ENCODE measurements at places on chromosomes 4 and X.

GRCh38 chr4:41227902-41228301, 13.6 kb upstream of the APBB2 start:
- DNase-seq, result no peak

GRCh38 chr4:3530051-3530450, 2.2 kb downstream of the LRPAP1 start:
- no peak for DNase-seq

- no peak for DNase-seq
Measured at GRCh38 chr4:32219306-32220075, 1499.3 kb downstream of the PCDH7 start.

DNA sequence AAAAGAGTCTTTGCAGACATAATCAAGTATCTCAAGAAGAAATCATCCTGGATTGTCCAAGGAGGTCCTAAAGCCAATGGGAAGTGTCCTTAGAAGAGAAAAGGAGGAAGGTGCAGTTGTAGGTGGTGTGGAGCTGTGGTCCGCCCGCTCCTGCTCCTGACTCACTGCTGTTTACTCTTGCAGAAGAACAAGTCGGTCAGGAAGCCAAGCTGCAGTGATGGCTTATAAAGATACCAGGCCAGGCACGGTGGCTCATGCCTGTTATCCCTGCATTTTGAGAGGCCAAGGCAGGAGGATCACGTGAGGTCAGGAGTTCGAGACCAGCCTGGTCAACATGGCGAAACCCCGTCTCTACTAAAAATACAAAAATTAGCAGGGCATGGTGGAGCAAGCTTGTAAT, 66.4 kb upstream of the ATP6AP2 start:
- DNase-seq, result no peak

- DNase-seq, result no peak
Measured at GRCh38 chr4:100986360-100986868, 360.9 kb downstream of the PPP3CA start.

- no peak for DNase-seq
Measured at GRCh38 chr4:170687751-170688150, 598.0 kb upstream of the AADAT start.

- no peak for DNase-seq
Measured at GRCh38 chr4:129583868-129584267, 487.9 kb downstream of the C4orf33 start.

- no peak for DNase-seq
Measured at GRCh38 chrX:25020905-25021449, 5.2 kb upstream of the ARX start.

GRCh38 chrX:129193357-129193756, 329.9 kb downstream of the SMARCA1 start:
- no peak for DNase-seq

DNA sequence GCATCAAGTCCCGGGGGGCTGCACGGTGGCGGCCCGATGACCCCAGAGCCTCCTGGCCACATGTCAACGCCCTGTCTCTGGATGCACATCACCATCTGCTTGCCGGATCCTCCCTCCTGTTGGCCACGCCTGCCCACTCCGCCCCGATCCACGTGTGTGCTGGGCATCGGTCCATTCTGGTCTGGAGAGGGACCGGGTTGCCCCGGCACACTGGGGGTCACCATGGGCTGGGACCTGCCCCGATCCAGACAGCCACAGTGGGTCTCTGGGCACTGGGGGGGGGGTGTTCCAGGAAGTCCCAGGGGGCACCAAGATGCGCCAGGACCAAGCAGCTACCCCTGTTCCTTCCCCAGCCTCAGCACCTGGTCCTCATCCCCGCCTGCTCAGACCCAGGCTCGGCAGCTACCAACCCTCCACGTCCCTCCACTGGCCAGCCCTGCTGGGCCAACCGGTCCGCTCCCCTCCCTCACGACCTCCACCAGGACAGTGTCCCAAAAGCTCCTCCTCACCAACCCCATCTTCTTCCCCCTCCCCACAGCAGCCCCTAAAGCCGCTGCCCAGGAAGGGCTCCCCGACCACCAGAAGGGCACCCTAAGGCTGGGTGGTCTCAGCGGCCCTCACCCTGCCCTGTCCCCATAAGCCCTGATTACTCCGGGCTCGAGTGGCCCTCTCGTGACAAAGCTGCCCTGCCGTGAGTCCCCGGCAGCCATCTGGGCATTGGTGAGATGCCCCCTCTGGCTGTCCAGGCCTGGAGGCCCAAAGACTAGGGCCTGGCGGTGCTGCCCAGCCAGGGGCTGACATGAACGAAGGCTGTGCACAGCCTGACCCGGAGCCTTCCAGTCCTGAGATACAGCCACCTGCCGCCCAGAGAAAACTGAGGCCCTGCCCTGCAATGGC, 4.6 kb downstream of the CTBP1 start:
- no peak for DNase-seq

- no peak for DNase-seq
Measured at GRCh38 chr4:57158221-57158620, 48.0 kb upstream of the IGFBP7 start.

DNA sequence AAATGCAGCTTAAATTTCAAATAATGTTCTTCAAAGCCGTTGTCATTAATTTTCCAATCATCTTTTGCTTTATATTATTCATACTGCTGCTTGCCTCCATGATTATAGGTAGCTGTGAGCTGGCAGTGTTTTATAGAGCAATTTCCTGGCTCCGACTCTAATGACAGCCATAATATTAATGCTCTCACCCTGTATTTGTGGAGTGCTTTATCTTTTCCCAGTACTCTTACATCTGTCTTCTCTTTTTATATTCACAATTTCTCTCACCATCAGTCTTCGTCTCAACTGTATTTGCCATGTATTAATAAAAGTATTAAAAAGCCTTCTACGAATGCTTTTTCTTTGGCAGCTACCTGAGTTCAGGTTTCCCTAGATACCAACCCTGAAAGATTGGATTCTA, 21.0 kb downstream of the ATXN3L start:
- no peak for DNase-seq

DNA sequence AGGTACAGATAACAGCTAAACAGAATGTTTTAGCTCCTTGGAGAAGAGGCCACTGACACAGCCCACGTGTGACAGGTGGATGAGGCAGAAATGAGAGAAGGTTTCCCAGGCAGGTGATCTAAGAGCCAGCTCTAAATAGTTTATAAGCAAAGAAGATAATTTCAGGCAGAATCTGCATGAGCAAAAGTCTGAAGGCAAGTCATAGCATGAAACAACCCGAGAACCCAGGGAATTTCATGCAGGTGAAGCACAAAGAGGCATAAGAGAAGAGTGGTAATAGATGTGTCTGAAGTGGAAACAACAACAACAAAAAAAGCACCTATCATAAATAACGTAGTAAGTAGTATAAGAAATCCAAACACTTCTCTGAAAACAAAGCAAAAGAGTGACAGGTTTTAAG, 275.8 kb upstream of the CPEB2 start:
- no peak for DNase-seq

GRCh38 chrX:134898440-134898839, 92.4 kb upstream of the SMIM10 start:
- no peak for DNase-seq

DNA sequence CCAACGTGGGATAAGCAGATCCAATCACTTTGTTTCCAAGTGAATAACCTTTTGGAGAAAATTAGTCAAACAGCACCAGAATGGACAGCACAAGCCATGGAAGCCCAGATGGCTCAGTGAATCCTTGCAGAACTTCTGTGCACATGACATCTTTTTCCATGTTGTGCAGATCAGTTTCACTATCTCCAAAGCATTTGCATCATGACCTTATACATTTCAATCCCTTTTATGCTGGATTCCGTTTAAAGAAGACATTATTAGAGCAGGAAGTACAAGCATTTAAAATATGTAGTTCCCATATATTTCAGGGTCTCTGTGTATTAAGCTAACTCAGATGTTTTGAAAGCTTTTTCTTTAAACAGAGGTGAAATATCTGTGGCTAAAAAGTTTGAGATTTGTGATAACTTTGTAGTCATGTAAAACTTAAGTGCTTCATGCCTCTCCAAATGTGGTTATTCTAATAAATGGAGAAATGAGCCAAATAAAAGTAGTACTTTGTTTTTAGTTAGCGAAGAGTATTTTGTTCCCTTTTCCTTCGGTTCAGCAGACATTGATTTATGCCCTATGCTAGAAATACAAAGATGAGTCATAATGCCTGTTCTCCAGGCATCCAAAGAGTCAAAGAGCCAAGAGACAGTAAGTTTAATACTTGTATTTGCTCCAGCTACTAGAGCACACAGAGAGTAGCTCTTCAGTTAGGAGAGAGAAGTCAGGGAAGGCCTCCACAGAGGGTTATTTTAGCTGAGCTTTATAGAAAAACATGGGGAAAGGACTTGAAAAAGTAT, 39.0 kb downstream of the PLAC8 start:
- DNase-seq, result peak; percentile 21

GRCh38 chr4:124092101-124092500, 620.4 kb downstream of the ANKRD50 start:
- no peak for DNase-seq

GRCh38 chrX:19867411-19867732, 20.0 kb downstream of the SH3KBP1 start:
- DNase-seq, result no peak

- DNase-seq, result no peak
Measured at GRCh38 chr4:181784881-181785280, 458.3 kb upstream of the TENM3 start.

DNA sequence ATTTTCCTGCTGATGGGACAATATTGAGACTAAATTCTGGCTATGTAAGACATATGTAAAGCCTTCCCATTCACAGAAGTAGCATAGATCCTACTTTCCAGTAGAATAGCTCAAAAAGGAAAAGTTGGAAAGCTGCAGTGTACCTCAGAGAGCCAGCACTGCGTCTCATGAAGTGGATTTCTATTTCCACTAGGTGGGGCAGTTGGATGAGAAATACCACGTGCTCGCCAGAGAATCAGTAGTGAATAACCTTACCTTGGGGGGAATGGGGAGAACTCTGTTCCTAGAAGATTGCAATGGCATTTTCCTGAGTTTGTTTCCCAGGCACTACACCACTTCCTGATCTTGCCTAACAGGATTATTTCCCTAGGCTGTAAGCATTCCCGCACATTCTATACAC, 907.1 kb downstream of the FSTL5 start:
- no peak for DNase-seq

DNA sequence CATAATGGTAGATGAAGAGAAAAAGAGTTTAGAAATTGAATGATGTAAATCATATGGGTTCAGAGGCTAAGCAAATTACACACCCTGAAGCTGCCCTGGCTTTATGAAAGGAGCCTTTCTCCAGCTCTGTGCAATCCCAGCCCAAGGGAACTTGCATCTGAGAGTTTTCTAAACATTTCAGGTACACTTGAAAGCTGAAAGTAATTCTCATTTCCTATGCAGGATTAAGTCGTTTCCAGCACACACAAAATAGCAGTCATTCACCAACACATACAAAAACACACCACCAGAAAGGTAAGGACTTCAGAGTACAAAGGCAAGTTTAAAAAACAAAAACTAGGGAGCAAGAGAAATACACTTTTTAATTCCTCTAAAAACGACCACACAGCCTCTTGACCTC, 1.7 kb downstream of the PDGFC start:
- no peak for DNase-seq

DNA sequence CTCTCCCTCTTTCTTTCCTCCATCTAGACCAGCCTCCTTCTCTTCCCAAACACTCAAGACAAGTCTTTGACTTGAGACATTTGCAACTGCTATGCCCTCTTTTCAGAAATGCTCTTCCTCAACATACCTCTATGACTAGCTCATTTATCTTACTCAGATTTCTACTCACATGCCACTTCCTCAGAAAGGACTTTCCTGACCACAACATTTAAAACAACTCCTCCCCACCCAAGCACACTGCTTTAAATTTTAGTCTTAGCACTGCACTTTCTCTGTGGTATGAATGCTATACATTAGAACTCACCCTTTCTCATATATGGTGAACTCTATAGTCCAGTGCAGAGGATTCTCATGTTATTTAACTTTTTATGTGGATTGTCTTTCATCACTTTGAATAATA, 28.4 kb upstream of the SULT1E1 start:
- no peak for DNase-seq

DNA sequence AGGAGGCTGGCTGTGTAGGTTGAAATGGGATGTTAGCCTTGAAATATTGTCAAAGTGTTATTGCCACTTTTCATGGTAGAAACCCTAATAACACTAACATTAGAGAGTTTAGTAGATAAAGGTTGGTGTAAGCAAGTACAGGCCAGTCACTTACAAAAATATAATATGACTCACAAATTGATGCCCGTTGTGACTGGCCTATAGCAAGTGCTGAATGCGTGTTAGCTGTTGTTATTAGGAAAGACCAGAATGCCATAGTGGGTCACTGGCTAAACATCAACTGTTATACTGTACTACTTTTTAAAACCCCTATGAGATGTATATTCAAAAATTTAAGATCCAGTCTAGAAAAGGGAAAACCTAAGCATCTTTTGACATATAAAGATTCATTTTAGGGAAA, 20.4 kb upstream of the GDPD2 start:
- no peak for DNase-seq

GRCh38 chr4:38663090-38663800, 754 bp upstream of the KLF3 start:
- DNase-seq, result no peak

GRCh38 chr4:146179784-146180370, 4.4 kb downstream of the LSM6 start:
- no peak for DNase-seq

GRCh38 chr4:11881364-11881763, 452.7 kb upstream of the HS3ST1 start:
- no peak for DNase-seq

DNA sequence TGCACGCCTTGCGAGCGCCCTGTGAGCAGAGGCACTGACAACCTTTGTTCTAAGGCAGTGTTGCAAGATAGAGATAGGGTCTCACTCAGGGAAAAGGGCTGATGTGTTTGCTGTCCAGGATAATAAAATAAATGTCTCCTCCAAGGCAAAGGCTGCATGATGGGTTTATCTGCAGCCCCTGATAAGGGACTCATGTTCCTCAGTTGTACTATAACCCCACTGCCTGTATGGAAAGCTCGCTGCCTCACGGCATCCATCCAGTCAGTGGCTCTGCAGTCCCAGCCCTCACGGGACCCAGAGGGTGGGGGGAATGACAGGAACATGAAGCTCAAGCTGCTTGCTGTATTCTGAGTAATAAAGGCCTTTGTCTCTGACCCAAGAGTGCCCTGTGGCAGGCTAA, 22.6 kb downstream of the BCLAF3 start:
- no peak for DNase-seq

GRCh38 chr4:170750519-170750918, 660.8 kb upstream of the AADAT start:
- no peak for DNase-seq

GRCh38 chr4:104494822-104495559, at the start of gene CXXC4:
CXXC4 (minus strand) TSS chr4:104494894; CDS start chr4:104491802, 3,092 bp downstream.
- DNase-seq, result no peak
